ENCODE measurements at places on chromosomes 7 and 10.

DNA sequence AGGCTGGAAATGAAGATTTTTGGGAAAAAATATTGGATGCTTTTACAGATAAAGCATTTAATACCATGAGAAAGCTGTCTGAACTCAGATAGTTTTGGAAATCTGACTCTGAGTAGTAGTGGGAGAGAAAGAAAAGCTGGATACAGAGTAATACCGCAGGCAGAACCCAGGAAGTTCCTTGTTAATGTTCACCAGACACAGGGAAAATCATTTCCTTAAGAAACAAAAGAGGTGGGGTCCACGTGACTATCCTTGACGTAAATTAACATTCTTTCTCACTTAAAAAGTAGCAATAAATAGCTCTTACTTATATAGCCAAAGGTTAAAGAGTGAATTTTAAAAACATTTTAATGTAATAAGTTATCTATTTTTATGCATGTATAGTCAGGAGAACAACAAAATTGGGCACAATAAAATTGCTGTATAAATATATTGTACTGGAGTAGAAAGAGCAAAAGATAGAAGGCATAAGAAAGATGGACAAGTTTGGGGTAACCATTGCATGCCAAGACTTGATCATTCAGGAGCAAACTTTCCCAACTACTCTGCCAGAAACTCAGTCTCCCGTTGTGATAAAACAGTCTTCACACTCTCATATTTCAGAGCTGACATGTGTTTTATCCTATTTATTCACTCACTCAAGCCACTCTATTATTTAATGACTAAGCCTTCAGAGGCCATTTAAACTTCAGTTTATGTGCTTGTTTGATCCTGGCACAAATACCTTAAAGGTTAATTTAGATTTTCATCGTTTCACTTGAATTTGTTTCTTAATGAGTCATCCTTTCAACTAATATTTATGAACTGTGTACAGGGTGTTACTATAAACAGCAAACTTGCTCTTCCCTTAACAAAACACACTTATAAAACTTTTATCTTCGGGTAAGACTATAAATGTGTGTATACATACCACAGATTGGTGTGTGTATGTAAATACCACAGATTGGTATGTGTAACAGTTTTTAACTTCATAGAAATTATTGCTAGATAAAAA, 143.1 kb downstream of the GNAI1 start:
- no peak for DNase-seq

GRCh38 chr10:76723844-76724243, 913.8 kb downstream of the KCNMA1 start:
- no peak for DNase-seq

- no peak for DNase-seq
Observed at GRCh38 chr10:775245-776075, 86.0 kb upstream of the DIP2C start.

GRCh38 chr7:29623973-29624372, 60.3 kb downstream of the PRR15 start:
- no peak for DNase-seq

- DNase-seq: no peak
Observed at GRCh38 chr10:85789982-85790789, 576.4 kb downstream of the GRID1 start.
